ENCODE measurements at places on chromosomes 1 and 21.

GRCh38 chr1:61640531-61641530 is 84.1 kb downstream of the TM2D1 start:
- DNase-seq: no peak

DNA sequence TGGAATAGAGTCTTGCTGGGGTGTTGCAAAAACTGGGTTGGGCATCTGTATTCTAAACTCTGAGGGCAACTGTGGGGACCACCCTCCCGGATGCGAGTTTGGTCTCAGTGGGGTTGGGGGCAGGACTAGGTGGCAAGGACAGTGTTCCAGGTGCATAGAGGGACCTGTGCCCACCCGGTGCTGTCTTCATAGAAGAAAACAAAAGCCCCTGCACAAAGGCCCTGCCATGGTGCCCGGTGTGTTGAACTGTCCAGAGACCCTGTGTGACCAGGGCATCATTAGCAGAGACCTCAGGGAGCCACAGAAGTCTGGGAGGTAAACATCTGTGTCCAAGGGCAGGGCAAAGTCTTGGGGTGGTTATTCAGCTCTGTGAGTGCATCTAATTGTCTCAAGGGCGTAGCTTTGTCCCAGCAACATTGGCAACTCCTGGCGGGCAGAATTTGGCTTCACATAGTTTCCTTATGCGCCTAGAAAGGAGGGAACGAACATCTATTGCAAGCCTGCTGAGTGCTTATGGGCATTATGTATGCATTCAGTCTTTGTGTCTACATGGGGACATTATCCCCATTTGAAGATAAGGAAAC is 72.2 kb upstream of the IFFO2 start:
- DNase-seq: no peak

DNA sequence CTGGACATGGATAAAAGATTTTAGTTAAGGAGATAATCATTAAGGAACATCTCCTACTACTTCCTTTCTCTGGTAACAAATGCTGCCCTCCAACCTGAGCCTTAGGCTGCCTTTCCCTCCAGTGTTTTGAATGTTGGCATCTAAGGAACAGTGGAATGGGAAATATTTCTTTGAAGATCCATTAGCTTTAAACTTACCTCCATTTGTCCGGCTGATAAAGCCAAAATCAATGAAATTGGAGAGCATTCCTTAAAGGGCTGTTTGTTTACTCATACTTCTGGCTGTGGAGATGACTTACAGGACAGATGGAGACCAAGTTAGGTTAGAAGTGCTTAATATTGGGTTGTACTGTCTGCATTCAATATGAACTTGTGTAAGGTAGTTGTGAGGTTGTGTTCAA is 439.1 kb downstream of the PLA2G4A start:
- no peak for DNase-seq

GRCh38 chr1:211677659-211678058 is 2.2 kb upstream of the NEK2 start:
- peak; percentile 43 for DNase-seq

- DNase-seq: peak; percentile 59
These were observed 252.1 kb downstream of the KAZN start for GRCh38 chr1:14850563-14850962.

- no peak for DNase-seq
These were observed 205.8 kb downstream of the ZNF326 start for GRCh38 chr1:90200646-90201205.

- DNase-seq: peak; percentile 74
These were observed 2.2 kb upstream of the ZBTB7B start for GRCh38 chr1:155000411-155000725.

- peak; percentile 52 for DNase-seq
These were observed 778 bp downstream of the EVI5 start for GRCh38 chr1:92784021-92784638.

DNA sequence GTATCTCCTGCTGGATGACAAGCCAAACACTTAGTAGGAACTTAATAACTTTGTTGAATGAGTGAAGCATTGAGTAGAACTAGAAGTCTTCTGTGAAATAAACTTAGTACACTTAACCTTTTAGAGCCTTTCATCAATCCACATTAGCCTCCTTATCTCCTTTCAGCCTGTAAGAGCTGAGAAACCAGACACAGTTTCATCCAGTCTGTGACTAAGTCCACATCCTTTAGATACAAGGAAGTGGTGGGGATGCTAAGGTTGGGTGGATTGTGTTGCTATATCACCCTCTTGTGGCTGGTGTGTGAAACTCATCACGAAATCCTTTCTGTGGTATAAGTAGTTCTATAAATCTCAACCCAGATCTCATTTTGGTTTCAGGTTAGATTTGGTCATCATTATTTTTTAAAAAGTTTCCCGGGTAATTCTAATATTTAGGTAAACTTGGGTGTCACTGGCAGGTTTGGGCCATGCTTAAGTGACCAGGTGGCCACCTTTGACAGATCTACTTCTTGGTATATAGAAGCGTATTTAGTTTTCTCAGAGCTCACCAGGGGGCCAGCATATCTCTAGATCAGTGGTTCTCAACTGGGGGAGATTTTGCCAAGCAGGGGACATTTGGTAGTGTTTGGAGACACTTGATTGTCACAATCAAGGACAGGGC is 27.8 kb upstream of the CD84 start:
- DNase-seq: peak; percentile 93

GRCh38 chr1:59718064-59718988 is 96.4 kb upstream of the HOOK1 start:
- DNase-seq: peak; percentile 15

- peak; percentile 80 for DNase-seq
These were observed 302.4 kb upstream of the NR5A2 start for GRCh38 chr1:199725002-199725565.

DNA sequence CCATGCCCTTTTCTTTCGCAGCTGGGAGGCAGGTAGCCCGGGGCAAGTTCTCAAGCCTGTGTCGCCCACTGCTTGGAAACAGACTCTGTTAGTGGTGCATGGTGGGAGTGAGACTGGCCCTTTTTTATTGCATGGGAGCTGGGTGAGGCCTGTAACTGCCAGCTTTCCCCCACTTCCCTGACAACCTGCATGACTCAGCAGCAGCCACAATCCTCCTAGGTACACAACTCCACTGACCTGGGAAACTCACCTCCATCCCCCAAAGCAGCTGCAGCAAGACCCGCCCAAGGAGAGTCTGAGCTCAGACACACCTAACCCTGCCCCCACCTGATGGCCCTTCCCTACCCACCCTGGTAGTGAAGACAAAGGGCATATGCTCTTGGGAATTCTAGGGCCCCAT is 25.8 kb downstream of the PIGP start:
- no peak for DNase-seq

DNA sequence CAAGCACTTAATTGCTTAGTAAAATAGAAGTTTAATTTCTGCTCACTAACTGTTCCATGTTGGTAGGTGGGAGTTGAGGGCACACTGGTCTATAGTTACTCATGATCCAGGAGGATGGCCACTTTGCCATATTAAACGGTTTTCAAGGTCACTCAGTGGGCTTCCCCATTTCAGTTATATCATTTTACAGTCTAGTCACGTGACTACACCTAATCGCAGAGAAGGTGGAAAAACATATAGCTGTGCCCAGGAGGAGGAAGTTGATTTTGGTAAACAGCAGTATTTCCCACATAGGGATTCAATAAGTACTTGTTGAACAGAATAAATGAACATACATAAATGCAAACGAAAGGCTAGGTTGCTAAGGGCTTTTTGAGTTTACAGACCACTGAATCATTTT is 541.1 kb upstream of the CAMK1G start:
- DNase-seq: no peak

DNA sequence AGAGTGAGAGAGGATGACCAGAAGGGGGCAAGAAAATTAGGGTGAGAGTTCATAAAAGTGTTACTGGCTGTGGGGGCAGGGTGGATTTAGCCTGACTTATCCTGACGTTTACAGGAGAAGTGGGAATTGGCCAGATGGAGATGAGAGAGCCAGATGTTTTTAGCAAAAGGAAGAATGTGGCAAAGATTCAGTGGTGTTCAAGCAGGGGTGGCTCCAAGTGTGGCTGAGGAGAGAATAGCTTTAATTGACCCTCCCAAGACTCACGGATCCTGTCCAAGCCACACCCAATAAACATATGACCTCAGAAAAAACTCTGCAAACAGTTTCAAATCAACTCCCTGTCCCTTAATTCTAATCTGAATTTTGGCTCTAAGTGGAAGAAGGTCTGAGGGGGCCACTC is 35.2 kb upstream of the EDEM3 start:
- no peak for DNase-seq

GRCh38 chr1:247337250-247337746 is 5.6 kb upstream of the ZNF496 start:
- no peak for DNase-seq

DNA sequence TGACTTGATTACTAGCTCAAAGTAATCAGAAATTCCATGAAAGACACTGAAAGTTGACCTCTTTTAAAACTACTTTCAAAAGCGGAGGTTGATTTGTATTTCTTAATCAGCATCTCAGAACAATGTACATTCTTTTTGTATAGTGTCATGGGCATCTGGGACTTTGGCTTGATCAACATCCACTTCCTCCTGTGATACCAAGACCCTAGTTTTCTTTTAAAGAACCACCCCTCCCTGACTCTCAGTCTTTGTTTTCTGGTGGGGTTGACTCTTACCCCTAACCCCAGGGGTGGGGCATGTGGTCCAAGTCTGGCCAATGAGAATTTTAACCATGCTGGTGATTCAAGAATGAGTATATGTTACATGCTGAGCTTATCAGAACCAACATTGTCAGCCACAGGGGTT is 21.7 kb upstream of the IRF2BP2 start:
- DNase-seq: no peak

DNA sequence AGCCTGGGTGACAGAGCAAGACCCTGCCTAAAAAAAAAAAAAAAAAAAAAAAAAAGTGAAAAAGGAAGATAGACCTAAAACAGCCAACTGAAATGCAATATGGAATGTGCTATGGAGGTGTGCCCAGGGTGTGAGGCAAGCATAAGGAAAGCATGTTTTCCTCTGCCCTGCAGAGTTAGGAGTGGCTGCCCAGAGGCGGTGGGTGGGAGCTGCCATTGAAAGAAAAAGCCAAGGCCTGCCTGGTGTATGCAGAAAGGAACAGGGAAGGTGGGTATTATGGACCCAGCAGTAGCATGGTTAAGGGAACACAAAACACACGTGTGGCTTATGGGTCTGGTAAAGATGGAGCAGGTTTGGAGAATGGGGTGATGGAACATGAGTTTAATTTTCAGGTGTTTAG is 8.9 kb downstream of the CD244 start:
- no peak for DNase-seq

DNA sequence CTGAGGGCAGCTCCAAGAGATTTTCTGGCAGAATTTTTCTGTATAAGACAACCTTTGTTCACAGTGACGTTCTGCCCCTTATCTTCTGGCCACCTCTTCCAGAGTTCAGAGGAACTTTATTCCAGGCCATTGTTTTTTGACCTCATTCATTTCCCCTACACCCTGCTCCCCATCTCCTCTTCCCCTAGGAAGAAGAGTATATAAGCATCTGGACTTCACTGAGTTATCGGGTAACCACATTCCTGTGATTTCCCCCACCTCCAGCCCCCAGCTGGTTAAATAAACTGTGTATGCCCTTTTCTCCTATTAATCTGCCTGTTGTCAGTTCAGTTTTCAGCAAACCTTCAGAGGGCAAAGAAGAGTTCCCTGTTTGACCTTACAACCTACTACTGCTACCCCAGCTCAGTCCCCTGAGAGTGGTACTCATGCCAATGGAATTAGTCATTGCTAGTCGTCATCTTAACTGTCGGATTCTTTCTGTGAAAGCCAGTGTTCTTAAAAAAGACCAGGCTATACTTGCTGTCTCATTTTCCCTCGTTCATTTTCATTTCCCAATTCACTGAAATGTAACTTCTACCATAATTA is 14.3 kb upstream of the ALG14 start:
- DNase-seq: no peak

GRCh38 chr1:44695671-44696070 is 21.2 kb downstream of the ARMH1 start:
- DNase-seq: no peak

- DNase-seq: no peak
These were observed 38.6 kb downstream of the MRAP start for GRCh38 chr21:32337206-32337605.

GRCh38 chr1:242813490-242814091 is 289.1 kb upstream of the PLD5 start:
- peak; percentile 37 for DNase-seq

DNA sequence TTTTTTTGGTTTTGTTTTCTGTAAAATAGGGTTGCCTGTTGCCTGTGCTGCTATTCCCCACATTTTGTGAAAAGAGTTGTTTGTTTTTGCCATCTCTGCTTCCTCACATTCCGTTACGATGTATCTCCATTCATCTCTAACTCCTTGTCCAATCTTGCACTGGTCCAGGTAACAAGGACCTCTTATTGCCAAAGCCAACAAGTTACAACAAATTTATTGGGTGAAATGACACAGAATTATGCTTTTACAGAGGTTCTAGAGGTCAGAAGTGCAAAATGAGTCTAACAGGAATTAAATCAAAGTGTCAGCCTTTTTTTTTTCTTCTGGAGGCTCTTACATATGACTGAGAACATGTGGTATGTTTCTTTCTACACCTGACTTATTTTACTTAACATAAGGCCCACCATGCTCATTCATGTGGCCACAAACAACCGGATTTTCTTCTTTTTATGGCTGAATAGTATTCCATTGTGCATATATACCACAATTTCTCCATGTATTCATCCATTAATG is 787.9 kb upstream of the B3GALT2 start:
- DNase-seq: no peak

GRCh38 chr21:37579356-37579755 is 212.8 kb downstream of the DYRK1A start:
- no peak for DNase-seq

DNA sequence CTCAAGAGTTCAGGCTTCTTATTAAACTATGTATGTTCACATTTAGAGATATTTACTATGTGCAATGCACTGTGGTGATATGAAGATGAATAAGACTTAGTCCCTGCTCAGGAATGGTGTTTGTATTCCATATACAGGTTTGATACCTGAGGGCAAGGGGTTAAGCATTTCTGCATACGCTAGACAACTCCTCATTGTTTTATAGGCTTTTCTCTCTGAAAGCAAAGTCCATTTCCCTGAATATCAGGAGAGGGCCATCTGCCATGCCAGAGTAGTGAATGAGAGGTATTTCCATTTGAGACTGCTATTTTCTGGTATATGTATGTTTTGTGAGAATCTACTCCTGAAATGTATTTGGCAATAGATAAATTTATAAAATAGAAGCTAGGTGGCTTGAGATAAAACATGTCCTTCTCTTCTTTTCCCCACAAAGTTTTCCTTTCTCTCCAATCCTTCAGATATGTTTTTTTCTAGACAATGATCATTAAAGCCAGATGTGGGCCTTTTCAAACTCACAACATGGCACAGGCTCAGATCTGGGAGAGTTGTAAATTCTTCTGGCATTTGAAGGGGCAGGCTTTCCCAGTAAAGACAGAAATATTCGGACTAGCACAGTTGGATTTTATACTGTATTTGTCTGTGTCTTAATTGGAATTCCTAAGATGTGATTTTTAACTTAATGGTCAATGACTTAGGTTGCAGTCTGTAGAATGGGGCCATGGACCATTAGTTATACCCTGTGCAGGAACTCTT is 73.3 kb upstream of the WDR26 start:
- DNase-seq: no peak

GRCh38 chr1:69733061-69733460 is 165.3 kb downstream of the LRRC7 start:
- no peak for DNase-seq

Measured in MM.1S (cell line).